ENCODE measurements at places on chromosomes 16 and 17.

DNA sequence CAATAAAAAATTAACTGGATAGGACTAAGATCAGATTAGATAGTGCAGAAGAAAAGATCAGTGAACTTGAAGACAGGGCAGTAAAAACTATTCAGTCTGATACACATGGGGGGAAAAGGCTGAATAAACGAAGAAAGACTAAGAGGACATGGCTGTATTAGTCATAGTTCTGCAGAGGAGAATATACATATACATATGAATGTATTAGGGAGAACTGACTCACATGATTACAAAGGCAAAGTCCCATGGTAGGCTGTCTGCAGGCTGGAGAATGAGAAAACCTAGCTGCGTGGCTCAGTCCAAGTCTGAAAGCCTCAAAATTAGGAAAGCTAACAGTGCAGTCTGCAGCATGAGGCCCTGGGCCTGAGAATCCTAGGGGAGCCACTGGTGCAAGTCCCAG lies 98.2 kb upstream of the GNAO1 start:
- DNase-seq = no peak

GRCh38 chr17:28759256-28759865 lies 15.6 kb downstream of the TRAF4 start:
- no peak for DNase-seq

GRCh38 chr17:12982224-12982623 lies 35.6 kb downstream of the ELAC2 start:
- peak; percentile 15 for DNase-seq

DNA sequence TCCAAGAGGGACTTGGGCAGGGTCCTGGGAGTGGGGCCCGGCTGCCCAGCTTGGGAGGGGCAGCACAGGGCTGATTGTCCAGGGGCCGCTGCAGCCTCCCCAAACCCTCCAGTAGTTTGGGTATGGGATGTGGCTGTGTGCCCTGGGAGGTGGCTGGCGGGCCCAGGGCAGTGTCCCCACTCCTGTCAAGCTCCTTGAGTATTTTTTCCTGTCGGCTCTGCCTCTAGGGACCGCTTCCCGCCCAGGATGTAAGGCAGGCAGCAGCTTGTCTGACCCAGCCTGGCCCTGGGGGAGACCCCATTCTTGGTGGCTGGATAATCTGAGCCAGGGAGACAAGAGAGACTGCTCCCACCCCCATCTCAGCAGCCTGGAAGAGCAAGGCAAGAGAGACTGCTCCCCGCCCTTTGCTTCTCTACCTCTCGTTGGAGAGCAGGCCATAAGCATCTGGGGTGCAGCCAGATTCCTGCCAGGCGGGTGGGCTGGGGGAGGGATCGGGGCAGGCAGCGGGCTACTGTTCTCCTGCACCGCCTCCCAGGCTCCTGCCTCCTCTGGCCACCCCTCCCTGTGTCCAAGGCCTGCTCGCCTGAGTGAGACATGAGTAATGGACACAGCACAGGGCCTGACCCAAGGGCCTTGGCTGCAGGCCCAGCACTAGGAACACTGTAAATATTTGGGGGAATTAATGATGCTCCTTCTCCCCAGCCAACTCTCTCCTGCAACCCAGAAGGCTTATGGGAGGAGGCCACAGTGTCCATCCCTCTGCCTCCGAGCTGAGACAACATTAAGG lies 18.4 kb upstream of the ITGA3 start:
- DNase-seq = no peak

- peak; percentile 67 for DNase-seq
These were observed 29.2 kb upstream of the LRRC75A start for GRCh38 chr17:16521070-16521727.

DNA sequence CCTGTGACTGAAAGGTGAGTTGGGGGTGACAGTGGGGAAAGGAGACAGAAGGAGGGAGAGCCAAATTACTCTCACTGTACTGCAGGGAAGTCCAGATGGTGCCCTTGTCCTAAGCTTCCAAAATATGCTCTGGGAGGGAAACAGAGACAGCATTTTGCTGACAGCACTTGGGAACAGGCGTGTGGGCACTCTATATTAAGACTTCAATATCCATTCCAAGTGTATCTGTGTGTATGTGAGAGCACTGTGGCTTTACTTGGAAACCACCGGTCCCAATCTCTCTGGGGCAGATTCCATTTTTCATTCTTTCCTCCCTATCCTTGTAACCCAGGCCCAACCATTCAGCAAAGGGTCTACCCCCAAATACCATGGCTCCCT lies 407.3 kb downstream of the UTP18 start:
- DNase-seq = no peak

DNA sequence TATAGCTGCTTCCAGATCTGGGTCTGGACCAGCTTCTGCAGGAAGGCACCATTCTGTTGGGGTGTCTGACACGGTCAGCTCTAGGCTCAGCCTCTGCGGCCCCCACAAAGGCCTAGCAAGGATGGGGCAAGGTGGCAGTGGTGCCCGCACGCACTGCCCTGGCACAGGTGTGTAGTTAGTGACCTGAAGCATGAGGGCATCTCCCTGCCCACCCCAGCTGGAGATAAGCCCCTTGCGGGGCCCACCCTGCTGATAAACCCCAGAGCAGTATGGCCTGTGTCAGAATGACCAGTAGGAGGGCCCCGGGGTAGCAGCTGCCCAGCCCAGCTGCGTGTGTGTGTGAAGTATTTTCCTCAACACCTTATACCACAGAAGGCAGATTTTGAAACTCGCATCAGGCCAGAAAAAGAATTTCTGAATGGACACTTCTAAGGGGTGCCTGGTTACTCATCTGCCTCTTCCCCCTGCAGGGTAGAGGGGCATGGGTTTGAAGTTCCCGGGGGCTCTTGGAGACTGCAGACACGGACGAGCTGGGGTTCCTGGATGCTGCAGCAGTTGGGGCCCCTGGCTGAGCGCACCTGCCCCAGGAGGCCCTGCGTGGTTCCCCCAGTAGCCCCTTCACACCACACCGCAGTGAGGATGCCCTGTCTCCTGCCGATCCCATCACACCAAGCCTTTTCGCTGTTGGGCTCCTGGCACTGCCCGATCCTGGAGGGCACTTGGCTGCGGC lies 4.5 kb downstream of the ARHGDIA start:
- no peak for DNase-seq

DNA sequence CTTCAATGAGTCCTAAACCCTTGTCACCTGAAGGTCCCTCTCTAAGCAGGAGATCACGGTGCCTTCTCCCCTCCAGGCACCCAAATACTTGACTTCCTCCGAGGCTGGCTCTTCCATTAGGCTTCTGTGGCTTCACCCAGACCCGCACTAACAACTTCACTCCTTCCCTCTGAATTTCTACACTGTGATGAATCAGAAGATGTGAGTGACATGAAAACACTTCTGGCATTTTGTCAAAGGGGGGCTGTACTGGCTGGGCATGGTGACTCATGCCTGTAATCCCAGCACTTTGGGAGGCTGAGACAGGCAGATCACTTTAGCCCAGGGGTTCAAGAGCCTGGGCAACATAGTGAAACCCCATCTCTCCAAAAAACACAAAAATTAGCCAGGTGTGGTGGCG lies 72.6 kb upstream of the CNEP1R1 start:
- no peak for DNase-seq

DNA sequence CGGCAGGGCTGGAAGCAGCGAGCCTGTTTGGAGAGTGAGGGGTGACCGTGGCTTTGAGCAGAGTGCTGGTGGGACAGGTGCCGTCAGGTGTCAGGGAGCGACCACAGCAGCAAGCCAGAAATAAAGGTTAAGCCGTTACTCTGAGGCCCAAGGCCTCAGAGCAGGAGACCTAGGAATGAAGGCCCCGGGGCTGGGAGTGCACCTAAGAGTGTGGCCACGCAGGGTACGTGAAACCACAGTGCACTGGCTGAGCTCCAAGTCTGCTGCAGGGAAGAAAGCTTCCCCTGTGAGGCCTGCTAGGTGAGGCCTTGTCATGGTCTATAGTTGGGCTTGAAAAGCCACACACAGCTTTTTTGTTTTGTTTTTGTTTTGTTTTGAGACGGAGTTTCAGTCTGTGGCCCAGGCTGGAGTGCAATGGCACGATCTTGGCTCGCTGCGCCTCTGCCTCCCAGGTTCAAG lies 8.7 kb downstream of the CLUAP1 start:
- peak; percentile 83 for DNase-seq

GRCh38 chr16:15933781-15934180 lies 15.6 kb upstream of the ABCC1 start:
- DNase-seq = no peak

DNA sequence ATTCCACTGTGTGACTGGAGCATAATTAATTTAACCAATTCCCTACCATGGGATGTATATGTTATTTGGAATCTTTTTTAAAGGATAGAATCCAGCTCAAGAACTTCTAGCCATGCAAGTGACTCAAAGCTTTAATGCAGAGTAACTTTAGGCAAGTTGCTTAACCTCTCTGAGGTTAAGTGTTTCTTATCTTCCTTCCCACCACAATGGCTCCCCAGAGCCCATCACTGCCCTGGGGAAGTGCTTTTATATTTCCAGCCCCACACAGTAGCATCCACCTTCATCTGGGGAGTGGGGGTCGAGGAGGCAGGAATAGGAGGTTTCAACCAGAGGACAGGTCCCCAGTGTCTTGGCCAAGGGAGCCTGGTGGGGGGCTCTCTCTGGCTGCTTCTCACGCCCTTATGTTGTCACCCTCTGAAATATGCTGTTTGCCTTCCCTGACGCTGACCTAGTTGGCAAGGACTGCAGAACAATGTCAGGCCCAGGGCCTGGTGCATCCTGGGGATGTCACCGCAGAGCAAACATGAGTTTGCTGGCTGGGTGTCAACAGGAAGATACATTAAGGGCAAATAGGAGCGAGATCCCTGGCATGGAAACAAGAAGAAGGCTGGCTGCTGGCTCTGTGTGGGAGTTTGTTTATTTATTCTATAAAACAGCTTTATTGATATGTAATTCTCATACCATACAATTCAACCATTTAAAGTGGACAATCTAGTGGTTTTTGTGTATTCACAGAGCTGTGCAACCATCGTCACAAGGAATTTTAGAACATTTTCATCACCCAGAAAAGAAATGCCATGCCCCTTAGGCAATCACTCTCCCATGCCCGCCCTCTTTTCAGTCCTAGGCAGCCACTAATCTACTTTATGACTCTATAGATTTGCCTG lies 46.6 kb upstream of the WSB1 start:
- no peak for DNase-seq

DNA sequence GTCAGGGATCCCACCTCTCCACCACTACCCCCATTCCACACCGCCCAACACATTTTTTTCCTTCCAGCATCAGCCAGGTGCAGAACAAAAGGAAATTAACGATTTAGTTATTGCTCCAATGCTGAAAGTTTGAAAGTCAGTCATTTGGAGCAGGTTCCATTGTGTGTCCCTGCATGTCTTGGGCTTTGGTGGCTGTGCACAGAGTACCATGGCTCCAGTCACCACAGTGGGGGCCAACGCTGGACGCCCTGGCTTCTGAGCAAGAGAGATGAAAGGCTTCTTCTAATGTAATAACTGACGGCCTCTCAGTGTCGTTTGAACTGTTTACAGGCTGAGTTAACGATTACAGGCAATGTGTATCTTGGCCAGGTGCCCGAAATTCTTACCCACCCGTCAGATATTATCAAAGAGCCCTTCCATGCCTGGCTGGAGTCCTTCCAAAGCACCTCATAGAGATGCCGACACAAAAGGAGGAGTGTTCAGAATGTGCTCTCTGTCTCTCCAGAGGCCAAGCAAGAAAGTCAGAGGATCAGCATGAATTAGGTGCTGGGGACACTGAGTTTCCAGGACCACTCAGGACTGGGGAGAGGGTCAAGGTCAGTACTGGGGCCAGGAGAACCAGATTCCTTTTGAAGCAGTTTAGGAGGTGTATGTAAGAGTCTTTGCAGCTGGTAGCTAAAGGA lies 25.9 kb downstream of the RNF43 start:
- DNase-seq = no peak

DNA sequence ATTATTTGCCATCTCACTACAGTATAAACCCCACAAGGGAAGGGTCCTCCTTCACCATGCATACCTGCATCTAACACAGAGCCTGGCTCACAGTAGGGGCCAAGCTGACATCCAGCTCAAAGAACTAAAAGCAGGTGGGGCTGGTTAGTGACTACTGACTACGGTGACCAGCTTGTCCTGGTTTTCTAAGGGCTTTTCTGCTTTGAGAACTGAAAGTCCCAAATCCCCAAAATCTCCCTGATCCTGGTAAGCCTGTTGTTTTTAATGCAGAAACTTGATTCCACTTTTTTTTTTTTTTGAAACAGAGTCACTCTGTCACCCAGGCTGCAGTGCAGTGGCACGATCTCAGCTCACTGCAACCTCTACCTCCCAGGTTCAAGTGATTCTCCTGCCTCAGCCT lies 89.4 kb downstream of the NDE1 start:
- DNase-seq = no peak

DNA sequence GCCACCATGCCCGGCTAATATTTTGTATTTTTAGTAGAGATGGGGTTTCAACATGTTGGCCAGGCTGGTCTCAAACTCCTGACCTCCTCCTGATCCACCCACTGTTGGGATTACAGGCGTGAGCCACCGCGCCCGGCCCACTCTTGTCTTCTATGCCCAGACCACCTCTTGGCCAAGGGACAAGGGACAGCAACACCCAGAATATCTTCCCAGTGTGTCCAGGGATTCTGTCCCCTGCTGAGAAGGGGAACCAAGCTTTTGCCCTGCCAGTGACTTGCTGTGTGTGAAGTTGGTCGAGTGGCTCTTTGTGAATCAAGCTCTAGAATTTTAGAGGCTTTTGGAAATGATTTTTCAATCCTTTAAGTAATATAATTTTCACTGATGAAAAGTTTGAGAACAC lies 1.7 kb upstream of the MPO start:
- no peak for DNase-seq

DNA sequence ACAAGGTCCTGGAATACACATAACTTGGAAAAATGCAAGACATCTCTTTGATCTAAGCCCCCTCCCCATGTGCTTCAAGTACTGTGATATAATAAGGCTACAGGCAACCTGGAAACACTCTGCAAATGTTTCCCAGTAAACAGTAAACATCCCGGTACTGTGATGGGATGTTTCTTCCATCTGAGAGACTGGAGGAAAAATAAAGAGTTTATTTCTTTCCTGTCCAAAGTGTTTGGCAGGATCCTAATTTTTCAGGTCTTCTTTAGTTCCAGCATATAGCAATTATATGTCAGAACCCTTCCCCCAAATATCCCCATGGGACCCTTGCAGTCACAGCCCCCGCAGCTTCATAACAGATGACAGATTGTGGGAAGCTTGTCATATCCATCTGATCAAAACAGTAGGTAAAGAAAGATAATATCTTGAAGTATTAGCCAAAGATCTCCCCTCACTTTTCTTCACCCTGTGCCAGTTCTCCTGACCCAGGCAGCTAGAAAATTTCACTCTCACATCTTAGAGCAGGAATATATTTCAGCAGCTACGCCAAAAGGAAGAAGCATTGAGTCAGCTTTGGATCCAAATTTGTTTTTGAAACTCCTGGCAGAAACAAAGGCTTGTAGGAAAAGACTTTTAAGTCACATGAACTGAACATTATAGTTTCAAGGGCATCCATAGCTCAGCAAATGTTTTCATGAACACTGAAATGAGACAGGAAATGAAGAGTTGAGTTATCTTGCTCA lies 141.3 kb downstream of the HS3ST3A1 start:
- no peak for DNase-seq

- DNase-seq = no peak
These were observed 9.5 kb downstream of the DLX4 start for GRCh38 chr17:49978501-49978900.

DNA sequence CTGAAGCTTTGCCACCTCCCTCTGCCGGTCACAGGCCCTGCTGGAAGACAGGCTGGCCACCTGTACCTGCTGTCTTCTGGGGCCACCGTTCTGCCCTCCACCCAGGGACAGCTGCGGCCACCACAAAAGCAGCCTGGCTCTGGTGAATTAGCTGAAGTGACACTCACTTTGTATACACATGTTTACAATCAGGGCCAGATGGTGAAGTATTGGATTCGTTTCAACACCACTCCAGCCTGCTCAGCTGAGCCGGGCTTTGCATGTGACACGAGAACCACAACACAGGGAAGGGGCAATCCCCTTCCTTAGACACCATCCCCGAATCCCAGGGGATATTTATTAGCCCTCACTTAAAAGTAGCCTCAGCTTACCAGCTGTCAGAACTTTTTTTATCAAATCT lies 191.5 kb upstream of the RPL38 start:
- DNase-seq = no peak

All from CD4-positive, alpha-beta memory T cell (primary cell).